Stimulated activated CD8-positive, alpha-beta memory T cell treated with anti-CD3 and anti-CD28 coated beads, Interleukin-2, amount 100 ng/mL, for 1 hour (primary cell): ENCODE measurements at places on chromosomes 3 and 15.

- no peak for DNase-seq
Observed at GRCh38 chr15:101067660-101068522, 148.7 kb downstream of the LRRK1 start.

DNA sequence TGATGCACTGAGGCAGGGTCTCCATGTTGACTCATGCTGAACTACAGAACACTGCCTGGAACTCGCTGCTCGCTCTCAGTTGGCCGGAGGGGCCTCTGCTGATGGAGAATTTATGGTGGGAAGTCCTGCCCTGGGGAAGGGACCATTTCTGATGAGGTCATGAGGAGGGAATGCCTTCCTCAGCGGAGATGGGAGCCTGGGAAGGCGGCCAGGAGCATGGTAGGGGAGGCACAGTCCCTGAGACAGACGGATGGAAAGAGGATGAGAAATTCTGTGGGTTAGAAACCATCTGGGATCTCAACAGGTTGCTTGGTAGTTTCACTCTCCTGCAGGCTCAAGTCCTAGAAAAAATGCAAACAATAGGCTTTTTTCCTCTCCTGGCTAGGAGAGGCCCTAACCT lies 56.8 kb upstream of the TPM1 start:
- DNase-seq = no peak

DNA sequence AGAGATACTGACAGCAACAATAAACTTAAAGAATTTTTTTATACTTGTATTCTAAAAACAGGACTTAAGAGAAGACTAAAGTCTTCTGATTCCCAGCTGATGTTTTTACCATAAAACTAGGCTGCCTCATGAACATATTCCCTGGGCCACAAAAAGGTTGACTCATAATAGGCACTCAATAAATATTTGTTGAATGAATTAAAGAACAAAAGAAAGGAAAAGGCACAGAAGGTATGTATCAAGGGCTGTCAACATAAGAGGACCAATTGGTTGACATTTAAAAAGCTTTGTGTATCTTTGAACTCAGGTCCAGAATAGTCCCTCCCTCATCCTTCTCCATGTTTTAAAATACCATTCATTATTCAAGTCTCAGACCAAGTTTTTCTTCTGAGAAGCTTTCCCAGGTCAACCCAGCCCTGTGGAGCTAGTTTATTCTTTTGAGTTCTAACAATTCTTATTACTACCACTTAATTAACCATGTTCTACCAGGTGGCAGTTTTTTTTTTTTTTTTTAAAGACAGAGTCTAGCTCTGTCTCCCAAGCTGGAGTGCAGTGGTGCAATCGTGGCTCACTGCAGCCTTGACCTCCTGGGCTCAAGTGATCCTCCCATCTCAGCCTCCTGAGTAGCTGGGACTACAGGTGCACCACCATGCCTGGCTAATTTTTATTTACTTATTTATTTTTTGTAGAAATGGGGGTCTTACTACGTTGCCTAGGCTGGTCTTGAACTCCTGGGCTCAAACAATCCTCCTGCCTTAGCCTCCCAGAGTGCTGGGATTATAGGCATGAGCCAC lies 17.5 kb upstream of the ARHGEF3 start:
- DNase-seq = no peak

GRCh38 chr3:13828501-13829265 lies 51.2 kb downstream of the WNT7A start:
- DNase-seq = no peak

- DNase-seq = no peak
Observed at GRCh38 chr3:83035704-83036010, 1274.2 kb upstream of the GBE1 start.

DNA sequence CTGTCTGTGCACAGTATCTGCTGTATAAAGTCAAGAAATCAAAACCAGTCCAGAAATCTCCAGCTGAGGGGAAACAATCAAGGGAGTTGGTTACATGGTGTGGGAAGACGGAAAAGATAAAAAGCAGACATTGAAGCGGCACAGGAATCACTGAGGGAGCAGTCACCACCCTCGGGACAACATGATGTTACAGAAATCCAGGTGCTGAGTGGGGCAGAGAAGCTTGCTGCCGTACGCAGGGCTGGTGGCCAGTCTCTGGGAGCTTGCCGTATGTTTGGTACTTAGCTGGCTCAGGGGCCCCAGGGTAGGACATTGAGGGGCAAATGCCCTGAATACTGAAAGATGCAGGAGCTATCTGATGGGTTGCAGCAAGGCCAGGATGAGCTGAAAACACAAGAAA lies 237.9 kb downstream of the EDEM1 start:
- no peak for DNase-seq

GRCh38 chr15:75952525-75952924 lies 48.8 kb downstream of the FBXO22 start:
- DNase-seq = no peak

- no peak for DNase-seq
Observed at GRCh38 chr15:41688671-41689070, 28.5 kb downstream of the MGA start.

GRCh38 chr15:90192961-90193786 lies 8.0 kb upstream of the SEMA4B start:
- DNase-seq = no peak

DNA sequence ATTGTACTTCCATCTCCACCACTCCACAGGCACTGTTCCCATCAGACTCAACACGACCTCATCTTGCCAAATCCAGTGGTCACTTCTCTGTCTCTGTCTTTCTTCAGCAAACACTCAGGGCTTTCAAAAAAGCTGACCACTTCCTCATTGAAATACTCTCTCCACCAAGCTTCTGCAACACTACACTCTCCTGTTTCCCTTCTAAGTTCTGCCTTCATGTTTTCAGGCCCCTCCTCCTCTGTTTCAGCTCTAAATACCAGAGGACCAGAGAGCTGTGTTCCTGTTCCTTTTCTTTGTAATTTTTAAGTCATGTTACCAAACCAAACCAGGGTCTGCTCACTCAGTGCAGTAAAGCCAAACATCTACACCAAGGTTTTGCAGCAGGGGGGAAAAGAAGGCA lies 33.8 kb upstream of the ACP3 start:
- no peak for DNase-seq

- no peak for DNase-seq
Observed at GRCh38 chr3:124263168-124263567, 271.2 kb upstream of the ROPN1 start.

- no peak for DNase-seq
Observed at GRCh38 chr15:96232335-96232734, 98.2 kb upstream of the NR2F2 start.

DNA sequence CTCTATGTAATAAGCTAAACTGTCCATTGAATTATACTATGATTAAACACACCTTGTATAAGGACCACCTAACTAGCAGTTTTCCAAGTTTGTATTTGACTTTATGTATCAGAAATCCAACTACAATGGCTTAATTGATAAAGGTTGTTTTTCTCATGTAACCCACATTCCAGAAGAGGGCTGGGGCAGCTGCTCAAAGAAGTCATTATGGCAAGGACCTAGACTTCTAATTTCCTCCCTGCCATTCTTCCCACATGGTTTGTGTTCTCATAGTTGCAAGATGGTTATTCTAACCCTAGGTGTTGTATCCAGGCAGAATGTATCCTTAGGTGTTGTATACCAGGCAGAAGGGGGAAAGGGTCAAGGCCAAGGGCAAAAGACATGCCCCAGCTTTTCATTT lies 35.7 kb downstream of the GPR176 start:
- DNase-seq = no peak

DNA sequence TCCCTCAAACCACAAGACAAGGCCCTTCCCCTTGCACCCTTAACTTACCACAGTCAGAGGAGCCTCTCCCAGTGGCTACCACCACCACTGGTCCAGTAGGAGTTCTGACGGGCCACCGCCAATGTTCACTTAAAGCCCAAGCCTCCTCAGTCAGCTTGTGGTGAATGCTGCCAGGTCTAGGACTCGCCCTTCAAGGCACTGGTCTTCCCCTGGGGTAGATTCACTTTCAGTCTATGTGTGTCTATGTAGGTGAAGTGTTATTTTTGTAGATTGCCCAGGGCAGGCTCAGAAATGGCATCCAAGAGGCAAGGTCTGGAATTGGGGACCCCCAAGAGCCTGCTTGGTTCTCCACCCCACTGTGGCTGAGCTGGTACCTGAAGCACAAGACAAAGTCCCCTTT lies 15.4 kb upstream of the CASR start:
- no peak for DNase-seq

DNA sequence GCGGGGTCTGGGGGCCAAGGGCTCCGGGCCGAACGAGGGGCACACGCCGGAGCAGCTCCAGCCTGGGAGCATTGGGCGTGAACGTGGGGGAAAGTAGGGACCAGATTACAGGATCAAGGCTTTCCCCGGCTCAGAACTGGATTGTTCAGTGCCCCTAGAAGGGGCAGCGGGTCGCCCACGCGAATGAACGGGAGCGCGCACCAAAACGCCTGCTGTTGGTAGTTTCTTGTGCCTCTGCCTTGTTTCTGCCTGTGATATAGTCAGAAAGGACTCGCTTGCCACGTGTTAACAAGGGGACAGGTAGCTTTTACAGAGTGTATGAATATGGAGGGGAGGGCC lies 1.1 kb downstream of the CASR start:
- no peak for DNase-seq

- no peak for DNase-seq
Observed at GRCh38 chr3:195048059-195048905, 222.7 kb downstream of the XXYLT1 start.

GRCh38 chr15:79154483-79155135 lies 64.0 kb upstream of the RASGRF1 start:
- no peak for DNase-seq

DNA sequence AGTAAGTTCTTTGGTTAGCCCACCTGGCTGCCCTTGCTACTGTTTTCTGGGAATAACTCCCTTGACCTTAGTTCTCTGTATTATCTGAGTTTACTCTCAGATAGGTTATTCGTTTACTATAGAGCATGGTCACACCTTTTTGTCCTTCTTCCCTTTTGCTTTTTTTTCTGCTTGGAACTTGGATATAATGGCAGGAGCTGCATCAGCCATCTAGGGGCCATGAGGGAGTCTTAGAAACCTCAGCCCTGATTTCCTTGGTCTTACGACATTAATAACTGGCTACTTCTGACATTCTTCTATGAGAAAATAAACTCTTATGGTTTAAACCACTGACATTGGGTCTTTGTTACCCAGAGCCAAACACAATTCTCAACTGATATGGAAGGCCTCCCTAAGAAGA lies 3.4 kb upstream of the SLC51B start:
- DNase-seq = no peak
